ENCODE measurements at places on chromosomes 12 and 14. TPM values are rescaled to one million over a fixed set of nuclear protein-coding genes. Genes with fewer than 3 reads are reported as not detected.

DNA sequence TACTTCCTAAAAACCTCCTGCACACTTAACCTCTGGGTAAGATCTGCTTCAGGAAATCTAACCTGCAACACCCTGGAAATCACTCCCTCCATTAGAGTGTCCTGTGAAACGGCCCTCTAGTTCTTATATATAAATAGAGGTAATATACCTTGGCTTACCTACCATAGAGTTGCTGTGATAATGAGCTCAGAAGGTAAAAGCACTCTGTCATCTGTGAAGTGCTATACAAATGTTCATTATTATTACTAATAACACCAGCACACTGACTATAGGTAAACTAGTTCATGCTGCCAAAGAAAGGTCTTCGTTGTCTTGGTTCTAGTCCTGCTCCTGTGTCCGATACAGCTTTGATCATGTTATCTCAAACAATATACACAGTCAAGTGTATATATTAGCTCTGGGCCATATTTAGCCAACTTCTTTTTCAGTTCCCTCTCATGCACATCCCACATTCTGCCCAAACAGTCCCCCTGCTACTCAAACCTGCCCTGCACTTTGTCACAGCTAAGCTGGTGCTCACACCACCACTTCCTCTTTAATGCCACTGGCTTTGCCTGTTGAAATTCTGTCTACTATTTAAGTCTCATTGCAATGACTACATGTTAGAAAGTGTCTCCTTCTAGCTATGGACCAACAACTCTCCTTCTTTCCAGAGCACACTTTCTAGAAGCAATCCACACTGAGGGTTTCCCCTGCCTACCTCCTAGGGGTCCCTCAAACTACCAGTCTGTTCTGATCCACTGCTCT, 5.1 kb downstream of the E2F7 start:
- DNase-seq: no peak

DNA sequence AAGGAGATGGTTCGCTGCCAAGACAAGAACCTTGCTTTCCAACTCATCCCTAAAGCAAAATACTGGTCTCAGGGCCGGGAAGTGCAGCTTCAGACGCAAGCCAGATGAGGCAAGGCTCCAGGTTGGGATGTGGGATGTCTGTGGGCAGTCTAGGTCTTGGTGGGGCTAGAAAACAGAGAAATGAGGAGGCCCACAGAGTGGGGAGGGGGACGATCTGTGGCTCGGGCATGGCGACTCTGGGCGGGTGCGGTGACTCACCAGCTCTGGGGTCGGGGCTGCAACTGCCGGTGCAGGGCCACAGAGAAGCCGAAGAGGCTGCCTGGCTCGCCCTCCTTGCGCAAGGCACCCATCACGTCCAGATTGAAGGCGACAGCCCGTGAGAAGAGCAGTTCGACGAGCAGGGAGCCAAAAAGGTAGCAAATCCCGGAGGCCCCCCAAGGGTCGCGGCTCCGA, 459 bp downstream of the ITGA7 start:
- no peak for DNase-seq

DNA sequence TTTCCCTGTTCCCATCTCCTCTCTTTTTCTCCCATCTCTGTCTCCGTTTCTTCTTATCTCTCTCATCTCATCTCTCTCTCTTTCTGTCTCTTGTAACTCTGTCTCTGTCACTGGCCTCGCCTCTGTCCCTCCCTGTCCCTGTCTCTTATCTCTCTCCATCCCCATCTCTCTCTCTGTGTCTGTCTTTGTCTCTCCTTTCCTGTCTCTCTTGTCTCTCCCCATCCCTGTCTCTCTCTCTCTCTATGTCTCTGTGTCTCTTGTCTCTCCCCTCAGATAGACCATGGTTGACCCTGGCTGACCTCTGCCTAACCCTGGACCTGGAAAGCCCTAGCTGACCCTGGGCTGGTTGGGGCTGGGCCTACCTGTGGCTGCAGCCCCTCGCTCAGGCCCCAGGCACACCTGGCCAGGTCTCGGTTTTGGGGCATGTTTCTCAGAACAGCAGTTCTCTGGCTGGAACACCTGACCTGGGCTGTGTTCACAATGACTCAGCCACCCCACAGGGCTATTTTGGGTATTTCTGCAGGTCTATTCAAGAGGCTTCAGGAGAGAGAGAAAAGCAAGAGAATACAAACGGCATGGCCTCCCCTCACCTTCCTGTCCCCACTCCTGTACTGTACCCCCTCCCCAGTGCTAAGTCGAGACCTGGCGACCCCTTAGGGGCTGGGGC, 174.4 kb downstream of the TMEM121 start:
- DNase-seq: no peak

- DNase-seq: peak; percentile 90
These were observed 41.7 kb upstream of the RIN3 start for GRCh38 chr14:92471919-92472318.

DNA sequence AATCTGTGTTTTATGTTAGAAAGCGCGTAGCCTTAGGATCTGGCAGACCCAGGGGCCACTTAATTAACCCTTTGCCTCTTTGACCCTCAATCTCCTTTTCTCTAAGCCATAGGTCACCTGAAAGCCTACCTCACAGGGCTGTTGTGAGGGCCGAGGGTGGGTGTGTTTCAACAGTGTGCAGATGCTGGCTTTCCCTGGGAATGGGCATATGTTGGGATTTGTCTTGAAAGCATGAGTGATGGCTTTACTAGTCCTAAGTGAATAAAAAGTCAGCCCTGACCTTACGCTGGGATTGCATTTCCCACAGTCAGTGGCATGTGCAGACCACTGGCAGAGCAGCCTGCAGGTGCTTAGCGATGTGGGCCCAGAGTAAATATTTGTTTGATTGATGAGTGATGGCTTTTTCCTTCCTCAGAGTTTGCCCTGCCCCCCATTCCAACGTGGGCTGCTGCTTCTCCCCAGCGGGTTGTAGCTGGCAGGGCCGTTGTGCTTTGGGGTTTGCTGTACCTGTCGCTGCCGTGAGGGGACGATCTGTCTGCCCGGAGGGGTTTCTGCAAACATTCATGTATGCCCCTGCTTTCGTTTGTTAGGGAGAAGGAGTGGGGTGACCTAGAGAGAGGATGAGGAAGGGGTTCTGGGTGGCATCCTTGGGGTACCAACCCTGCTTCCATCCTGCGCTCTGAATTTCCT, 31.5 kb downstream of the MEG3 start:
- DNase-seq: no peak

DNA sequence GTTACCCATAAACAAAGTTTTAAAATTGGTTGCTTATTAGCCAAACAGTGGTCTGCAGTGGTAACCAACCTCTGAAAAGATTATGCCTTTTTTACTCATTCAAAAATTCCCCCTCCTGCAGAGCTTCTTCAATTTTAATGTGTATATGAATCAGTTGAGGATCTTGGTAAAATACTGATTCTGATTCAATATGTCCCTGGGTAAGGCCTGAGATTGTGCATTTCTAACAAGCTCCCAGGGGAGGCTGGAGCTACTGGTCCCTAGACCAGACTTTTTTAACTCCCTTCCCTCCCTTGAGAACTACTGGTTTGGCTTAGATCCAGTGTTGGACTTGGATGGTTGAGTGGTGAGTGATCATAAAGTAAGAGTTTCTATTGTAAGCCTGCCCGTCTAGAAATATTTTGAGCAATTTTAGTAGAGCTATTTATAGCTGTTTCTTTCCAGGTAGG, 90.2 kb downstream of the FUT8 start:
- peak; percentile 45 for DNase-seq

GRCh38 chr14:102883089-102883541, 39.3 kb upstream of the AMN start:
- DNase-seq: no peak

GRCh38 chr14:20686386-20687143, 2.0 kb upstream of the ANG start:
- no peak for DNase-seq

- DNase-seq: no peak
These were observed 5.6 kb upstream of the ADCK1 start for GRCh38 chr14:77794357-77794756.

DNA sequence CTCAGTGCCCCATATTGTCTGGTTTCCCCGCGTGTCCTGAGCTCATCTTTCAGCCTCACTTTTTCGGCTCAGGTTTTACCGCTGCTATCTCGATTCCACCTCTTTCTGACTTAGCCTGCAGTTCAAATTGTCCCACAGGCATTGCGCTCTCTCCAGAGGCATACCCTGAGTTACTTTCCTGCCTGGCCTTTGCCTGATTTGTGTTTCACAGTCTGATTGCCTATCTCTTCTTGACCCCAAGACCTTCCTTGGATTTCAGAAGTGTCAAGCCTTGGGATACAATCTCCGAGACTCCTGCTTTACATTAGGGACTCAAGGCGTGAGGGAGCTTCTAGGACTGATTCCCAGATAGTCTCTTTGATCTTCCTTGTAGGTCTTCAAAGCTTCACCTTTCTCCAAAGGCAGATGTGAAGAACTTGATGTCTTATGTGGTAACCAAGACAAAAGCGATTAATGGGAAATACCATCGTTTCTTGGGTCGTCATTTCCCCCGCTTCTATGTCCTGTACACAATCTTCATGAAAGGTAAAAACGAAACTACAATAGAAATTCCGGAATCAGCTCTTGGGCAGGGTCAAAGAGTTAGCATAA, 629 bp downstream of the LETMD1 start:
- DNase-seq: no peak

DNA sequence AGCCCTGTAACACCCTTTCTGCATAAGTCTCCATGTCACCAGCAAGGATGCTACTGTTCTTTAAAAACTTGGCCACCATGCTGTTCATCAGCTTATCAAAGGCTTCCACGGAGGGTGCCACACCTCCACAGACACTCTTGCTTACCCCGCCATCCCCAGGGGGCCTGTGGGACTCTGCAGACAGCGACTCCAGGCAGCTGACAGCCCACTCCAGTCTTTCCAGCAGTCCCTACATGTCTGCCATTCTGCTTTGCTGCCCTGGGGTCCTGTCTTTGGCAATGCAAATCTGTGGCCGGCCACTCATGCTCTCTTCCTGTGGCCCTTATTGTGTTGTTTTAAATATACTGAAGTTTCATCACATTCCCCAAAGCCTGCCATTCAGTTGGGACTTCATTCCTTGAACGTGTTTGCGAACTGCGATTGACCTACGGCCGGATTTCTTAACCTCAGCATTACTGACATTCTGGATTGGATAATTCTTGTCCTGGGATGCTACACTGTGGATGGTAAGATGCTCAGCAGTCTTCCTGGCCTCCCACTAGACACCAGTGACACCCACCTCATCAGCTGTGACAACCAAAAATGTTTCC, 125.6 kb downstream of the FOXN3 start:
- DNase-seq: no peak

Gene PRICKLE1
- total RNA-seq: 7.0 TPM

Gene PLEKHD1
- 0.65 TPM for total RNA-seq

Gene SENP1
- total RNA-seq: 20.9 TPM
